ENCODE measurements at places on chromosomes 2 and 18.

DNA sequence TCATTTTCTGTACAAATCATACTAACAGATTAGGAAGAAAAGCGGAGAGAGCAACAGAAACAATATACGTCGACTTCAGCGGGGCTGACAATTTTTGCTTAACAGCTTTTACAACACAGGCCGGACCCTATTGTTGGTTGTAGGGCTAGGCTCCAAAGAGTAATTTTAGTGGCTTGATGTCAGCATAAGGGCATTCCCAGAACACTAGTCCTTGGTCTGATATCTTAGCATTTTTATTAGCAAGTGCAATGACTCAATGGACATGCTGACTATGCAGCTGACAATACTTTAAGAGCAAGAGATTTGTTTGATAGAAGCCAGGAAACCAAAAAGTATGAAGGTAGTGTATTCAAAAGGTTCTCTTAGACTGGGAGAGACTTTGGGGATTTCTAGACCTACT, 209.9 kb downstream of the LNPK start:
- no peak for DNase-seq

DNA sequence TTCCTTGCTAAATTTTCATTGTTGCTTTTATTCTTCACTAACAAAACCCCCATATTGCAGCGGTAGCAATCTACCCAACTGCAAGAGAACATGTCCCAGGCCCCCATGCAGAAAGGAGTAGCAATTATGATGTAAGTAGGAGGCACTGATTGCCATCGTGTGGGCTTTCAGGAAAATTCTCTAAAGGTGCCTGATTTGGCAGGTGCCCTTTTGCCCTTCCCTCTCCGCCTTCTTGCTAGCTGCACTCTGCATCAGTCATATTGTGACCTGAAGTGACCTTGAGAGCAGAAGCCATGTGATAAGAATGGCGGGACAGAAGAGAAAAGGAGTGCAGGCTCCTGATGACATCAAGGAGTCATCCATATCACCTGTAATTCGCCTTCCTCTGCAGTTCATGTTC, 112.1 kb downstream of the NCKAP5 start:
- no peak for DNase-seq

DNA sequence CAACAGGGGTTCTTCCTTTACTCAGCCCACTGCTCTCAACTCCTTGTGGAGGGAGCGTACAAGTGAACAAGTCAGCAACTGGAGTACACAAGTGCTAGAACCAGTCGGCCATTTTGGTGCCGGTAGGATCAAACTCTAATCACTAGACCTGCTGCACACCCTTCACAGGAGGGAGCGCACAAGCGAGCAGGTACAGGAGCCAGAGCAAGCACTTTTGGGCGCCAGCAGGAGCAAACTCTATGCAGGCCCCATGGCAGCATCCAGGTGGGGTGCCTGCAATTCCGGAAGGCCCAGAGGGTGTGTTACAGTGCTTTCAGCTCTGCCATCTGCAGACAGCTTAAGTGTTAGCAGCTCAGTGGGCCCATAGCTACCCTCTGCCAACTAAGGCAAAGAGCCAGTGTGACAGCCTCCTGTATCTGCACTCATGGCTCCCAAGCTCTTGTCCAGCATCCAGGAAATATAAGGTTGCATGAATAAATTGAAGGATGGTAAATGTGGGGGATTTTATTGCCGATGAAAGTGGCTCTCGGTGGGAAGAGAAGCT, 426.1 kb downstream of the DCC start:
- DNase-seq: no peak

GRCh38 chr18:62637807-62638687, 77.3 kb upstream of the PHLPP1 start:
- DNase-seq: no peak

DNA sequence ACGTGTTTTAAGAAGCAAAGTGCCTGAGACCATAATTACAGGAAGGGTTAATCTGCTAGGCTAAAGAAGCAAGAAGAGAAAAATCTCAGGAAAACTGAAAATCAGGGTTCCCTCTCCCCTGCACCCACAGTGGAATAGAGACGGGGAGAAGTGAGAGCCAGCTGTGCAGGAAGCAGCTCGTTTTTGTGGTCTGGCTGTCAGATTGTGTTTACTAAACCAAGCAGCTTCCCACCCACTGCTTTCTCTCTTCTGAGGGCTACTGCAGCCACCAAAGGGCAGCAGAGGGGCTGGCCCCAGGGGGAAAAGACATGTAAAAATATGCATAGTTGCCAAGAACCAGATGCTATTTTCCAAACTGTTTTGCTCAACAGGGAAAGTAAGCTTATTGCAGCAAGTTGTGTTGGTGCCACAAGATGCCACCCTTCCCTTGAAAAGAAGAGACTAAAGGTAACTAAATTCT, 72.6 kb upstream of the THUMPD2 start:
- no peak for DNase-seq

DNA sequence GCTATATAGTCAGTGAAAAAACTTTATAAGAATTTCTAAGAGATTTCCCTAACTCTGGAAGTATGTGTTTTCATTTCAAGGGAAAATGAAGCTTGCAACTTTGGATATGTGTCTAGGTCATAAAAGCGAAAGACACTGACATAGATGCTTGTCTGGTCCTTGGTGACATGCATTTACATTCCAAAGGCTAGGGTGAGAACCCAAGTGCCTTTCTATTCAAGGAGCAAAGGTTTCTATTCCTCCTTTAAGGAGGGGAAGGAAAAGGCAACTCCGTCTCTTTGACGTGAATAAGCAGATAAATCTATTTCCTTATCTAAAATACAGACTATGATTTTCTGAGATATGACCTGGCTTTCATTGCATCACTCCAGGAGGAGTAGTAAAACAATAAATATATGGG, 261.1 kb downstream of the CDH7 start:
- no peak for DNase-seq

DNA sequence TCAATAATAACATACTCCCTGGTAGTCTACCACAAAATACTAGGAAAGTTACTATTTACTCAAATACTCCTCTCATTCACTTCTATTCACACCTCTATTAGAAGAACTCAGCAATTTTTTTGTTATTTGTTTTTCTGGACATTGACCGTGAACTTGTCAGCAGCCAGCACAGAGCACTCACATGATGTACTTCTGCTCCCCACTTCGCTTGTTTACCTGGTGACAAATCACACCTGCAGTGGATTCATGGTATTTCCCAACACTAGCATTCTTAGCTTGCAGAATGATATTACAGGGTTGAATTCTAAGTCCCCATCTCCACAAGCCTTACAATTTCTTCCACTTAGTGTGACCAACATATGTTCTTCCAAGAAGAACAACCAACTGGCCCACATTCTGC, 238.2 kb downstream of the SATB2 start:
- no peak for DNase-seq

GRCh38 chr2:233096006-233096405, 35.9 kb downstream of the INPP5D start:
- no peak for DNase-seq

DNA sequence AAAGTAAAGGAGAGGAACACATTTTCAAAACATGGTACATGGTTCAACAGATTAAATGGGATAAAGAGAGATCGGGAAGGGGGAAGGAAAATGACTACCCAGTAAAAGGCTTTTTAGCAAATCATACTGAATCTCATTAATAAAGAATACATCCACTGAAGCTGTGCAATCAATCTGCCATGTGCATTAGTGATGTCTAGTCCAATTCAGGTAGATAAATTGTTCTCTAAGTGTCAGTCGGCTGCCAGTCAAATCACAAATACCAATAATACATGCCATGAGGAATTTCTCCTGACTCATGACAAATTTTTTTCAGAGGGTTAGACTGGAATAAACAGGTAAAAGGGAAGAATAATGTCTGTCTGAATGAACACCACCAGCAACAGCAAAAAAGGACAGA, 22.6 kb downstream of the NYAP2 start:
- no peak for DNase-seq

- DNase-seq: no peak
Measured at GRCh38 chr18:70553936-70554260, 265.1 kb downstream of the SOCS6 start.

Data from fibroblast of skin of back (primary cell).